ENCODE measurements at places on chromosomes 7 and 10. TPM values are rescaled to one million over a fixed set of nuclear protein-coding genes. Genes with fewer than 3 reads are reported as not detected.

PSD gene
- total RNA-seq = 2.9 TPM

- H3K27me3 ChIP-seq = no peaks in the 10 kb centered on the region
- DNase-seq = no peak
- peak overlapping the region; percentile 99 for H3K27ac ChIP-seq
- peaks cover 41% of the 10 kb centered on the region for H3K4me1 ChIP-seq
- peaks cover 10% of the 10 kb centered on the region for H3K36me3 ChIP-seq
These were observed 92.8 kb upstream of the INSIG1 start for GRCh38 chr7:155204744-155205367.

TFEC gene
- total RNA-seq = 1.2 TPM

PDE6C gene
- not detected for total RNA-seq

GRCh38 chr10:29950391-29950790 lies 109.0 kb downstream of the JCAD start:
- no peak for DNase-seq
- H3K27me3 ChIP-seq = no peaks in the 10 kb centered on the region
- no peaks in the 10 kb centered on the region for H3K36me3 ChIP-seq

DNA sequence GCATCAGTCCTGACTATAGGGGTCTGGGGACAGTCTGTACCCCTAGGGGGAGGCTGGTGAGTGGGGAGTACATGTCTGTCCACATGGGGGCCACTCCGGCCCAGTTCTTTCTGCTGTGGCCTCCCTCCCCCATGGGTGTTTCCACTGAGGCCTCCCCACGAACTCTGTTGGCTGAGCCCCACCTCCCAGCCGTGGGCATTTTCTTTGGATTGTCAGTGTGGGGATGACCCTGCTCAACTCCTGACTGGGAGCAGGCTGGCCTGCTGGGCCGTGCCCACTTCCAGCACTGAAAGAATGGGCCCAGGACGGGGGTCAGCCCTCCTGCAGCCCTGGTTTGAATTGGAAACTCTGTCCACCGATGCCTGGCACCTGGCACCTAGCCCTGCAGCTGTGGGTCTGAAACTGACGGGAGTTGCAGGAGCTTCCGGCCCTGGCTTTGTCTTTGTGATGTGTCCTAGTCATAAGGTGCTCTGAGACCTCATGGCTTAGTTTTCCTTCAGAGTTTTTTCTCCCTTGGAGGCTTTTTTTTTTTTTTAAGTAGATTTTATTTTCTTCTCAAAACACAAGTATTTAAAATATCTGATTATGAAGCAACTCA lies 46.5 kb downstream of the LHPP start:
- peaks cover 8% of the 10 kb centered on the region for H3K4me1 ChIP-seq
- H3K4me3 ChIP-seq = no peak overlapping the region

ADAM12 gene
- total RNA-seq = 0.67 TPM

- no peak for DNase-seq
- no peak overlapping the region for H3K27ac ChIP-seq
- H3K27me3 ChIP-seq = no peaks in the 10 kb centered on the region
- no peaks in the 10 kb centered on the region for H3K4me1 ChIP-seq
- H3K4me3 ChIP-seq = no peak overlapping the region
- no peaks in the 10 kb centered on the region for H3K36me3 ChIP-seq
These were observed 277.6 kb upstream of the SORCS1 start for GRCh38 chr10:107442035-107442505.

NEUROG3 gene
- not detected for total RNA-seq

RBP3 gene
- not detected for total RNA-seq

PPP1R3C gene
- not detected for total RNA-seq

DNA sequence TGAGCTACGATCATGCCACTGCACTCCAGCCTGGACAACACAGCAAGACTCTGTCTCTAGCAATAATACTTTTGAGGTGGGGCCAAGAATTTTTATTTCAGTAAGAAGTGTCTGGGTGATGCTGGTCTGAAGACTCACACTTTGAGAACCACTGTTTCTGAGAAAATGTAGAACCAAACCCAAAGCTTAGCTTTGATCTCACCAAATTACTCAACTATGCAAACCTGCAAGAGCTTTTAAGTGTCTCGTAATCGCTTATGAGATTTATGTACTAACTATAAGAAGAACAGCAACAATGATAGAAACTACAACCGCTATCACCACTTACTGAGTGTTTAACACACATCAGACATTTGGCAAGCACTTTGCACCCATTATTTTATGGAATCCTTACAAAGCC lies 29.5 kb downstream of the APBB1IP start:
- peak overlapping the region; percentile 75 for H3K27ac ChIP-seq
- peaks cover 81% of the 10 kb centered on the region for H3K4me1 ChIP-seq
- no peak for DNase-seq
- H3K36me3 ChIP-seq = peaks cover 56% of the 10 kb centered on the region
- peak overlapping the region; percentile 10 for H3K4me3 ChIP-seq

CYP3A4 gene
- not detected for total RNA-seq

- H3K4me1 ChIP-seq = peaks cover 46% of the 10 kb centered on the region
- H3K4me3 ChIP-seq = no peak overlapping the region
- peak; percentile 40 for DNase-seq
- no peak overlapping the region for H3K27ac ChIP-seq
- peaks cover 28% of the 10 kb centered on the region for H3K27me3 ChIP-seq
These were observed 156.2 kb downstream of the DNAJB6 start for GRCh38 chr7:157493017-157493416.

NRF1 gene
- 29.5 TPM for total RNA-seq

TRIM74 gene
- 1.8 TPM for total RNA-seq

DNA sequence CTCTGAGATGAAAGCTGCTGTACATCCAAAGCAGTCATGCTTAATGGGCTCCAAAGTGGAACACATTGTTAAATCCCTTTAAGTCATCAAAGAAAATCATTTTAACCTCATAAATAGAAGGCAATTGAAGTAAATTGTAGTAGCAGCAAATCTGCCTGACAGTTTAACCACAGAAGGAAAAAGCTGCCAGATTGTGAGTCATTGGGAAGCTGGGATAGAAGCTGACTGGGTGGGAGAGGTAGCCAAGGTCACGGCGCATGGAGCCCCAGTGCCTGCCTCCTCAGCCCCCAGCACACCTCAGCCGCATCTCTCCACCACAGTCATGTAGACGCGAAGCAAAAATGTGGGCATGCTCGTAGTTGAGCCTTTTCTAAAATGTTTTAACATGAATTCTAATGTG lies 44.0 kb downstream of the TARP start:
- H3K27ac ChIP-seq = peak overlapping the region; percentile 70
- H3K4me1 ChIP-seq = peaks cover 80% of the 10 kb centered on the region
- no peak overlapping the region for H3K4me3 ChIP-seq
- H3K27me3 ChIP-seq = no peaks in the 10 kb centered on the region

EXOC6 gene
- total RNA-seq = 11.9 TPM

- H3K4me1 ChIP-seq = peaks cover 5% of the 10 kb centered on the region
- DNase-seq = peak; percentile 50
- H3K27ac ChIP-seq = no peak overlapping the region
- H3K27me3 ChIP-seq = peaks cover 44% of the 10 kb centered on the region
These were observed 83.8 kb downstream of the BMS1 start for GRCh38 chr10:42866115-42866995.

DNA sequence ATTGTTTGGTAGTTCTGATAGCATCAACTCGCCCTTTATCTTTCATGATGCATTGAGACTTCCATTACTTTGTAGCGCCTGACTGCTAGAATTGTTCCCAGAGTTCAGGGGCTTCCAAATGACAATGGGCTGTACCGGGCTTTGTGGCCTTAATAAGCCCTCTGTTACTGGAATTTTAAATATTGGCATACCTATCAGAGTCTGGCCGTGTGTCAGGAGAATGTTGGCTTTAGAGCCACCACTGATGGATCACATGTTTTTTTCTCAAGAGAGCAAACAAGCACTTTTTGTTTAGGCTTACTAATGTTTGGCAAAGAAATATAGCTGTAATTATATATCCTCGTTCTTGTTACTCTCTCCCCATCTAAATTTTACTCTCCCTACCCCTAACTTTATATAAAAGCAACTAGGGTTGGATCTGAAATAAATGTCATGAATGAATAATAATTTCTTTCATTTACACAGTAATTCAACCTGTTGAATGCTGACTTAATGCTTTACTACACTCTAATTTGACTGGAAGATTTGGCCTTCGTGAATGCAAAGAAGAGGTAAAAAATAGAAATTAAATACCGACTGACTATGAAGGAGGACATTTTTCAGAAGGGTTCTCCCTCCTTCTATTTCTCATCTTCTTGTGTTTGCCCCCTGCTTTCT lies 396.7 kb downstream of the AUTS2 start:
- DNase-seq = no peak
- peaks cover 2% of the 10 kb centered on the region for H3K27me3 ChIP-seq
- no peaks in the 10 kb centered on the region for H3K4me1 ChIP-seq
- no peaks in the 10 kb centered on the region for H3K36me3 ChIP-seq

DLX6 gene
- not detected for total RNA-seq

- peaks cover 10% of the 10 kb centered on the region for H3K27me3 ChIP-seq
- peaks cover 13% of the 10 kb centered on the region for H3K4me1 ChIP-seq
- no peak overlapping the region for H3K27ac ChIP-seq
- DNase-seq = no peak
- H3K4me3 ChIP-seq = no peak overlapping the region
These were observed 4.9 kb upstream of the YKT6 start for GRCh38 chr7:44195889-44196288.

AKR1C8 gene
- 0.14 TPM for total RNA-seq

Data from activated CD8-positive, alpha-beta memory T cell treated with anti-CD3 and anti-CD28 coated beads, Interleukin-2, amount 10 ng/mL, durations not matched to agents 7 days and 5 days (primary cell).